ENCODE measurements at places on chromosomes 3 and 15.

DNA sequence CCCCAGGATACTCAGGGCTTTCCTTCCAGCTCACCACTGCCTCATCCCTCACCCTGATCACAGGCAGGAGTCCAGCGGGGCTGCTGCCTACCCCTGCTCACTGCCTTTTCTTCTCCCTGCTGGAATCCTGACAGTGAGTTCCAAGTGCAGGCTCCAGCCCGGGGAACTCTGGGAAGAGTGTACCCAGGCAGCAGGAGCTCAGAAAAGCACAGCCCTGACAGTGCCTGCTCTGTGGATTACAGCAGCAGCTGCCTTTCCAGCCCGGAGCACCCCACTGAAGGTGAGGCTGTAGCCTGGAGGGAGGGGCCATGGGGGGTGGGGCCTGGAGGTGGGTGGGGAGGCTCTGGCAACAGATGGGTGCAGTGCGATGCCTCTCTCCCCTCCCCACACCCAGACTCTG, 6.1 kb upstream of the JMJD7 start:
- no peak for DNase-seq

GRCh38 chr3:30675006-30675405, 68.6 kb downstream of the TGFBR2 start:
- no peak for DNase-seq

DNA sequence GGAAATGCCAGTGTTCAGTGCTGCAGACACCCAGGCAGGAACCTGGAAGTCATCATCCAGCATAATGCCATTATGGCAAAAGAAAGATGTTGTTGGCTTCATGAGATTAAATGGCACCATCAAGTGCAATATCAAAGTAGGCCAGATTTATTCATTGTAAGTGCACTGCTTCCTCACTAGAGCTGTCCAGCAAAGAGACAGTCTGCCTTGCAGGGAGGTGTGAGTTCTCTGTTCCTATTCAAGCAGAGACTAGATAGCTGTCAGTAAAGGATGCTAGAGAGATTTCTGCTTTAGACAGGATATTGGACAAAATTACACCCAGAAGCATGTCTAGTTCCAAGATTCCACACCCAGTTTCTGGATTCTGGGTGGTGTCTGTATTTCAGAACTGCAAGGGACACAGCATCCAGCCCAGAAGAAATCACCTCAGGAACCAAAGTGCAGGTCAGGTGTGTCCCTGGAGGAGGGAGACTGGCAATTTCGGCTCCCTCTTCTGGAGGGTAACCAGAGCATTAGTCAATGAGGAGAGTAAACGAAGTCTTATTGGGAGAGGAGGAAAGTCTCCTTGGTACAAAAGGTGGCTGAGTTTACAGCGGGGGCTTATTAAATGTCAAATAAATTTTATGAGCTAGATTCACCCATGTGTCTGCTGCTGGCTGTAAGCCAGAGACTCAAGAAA, 377.3 kb downstream of the EPHB1 start:
- no peak for DNase-seq

DNA sequence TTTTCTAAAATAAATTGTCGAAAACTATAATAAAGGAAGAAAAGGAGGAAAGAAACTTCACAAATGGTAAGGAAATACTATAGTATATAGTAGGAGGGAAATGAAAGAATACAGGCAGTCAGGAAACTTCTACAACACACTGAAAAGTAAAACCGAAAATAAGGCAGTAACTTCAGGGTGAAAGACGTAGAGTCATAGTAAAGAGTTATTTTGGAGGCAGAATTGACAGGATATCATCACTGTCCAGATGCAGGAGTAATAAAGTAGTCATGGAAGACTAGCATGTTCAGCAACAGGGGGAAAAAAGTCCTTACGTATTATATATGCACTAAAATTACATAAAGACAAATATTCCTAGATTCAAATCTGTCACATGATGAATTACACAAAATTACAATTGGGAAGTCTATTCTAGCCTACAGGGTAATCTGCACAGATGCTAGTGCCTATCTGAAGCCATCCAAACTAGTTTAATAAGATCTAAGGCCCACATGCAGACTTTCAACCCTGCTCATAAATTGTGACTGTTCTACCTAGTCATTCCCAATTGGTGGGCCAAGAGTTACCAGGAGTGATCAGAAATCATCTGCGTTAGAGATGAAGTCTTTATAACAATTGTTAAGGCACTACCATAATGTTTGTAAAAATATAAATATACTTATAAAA, 14.0 kb downstream of the VPS13C start:
- DNase-seq, result no peak

DNA sequence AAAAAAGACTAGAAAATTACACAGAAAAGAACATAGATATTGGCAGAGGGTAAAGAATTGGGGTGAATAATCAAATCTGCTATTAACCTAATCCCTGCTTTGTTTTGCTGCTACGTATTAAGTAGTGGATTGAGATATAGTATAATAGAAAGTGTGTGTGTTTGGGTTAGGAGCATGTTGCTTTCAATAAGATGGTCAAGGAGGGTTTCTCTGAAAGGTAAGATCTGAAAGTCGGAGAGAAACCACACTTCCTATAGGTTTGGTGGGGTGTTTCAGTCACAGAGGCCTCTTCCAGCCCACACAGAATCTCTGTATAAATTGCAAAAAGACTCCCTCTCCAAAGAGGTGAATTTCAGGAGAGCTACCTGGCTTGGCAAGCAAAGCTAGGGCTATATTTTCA, 345.7 kb upstream of the SATB1 start:
- DNase-seq, result no peak

DNA sequence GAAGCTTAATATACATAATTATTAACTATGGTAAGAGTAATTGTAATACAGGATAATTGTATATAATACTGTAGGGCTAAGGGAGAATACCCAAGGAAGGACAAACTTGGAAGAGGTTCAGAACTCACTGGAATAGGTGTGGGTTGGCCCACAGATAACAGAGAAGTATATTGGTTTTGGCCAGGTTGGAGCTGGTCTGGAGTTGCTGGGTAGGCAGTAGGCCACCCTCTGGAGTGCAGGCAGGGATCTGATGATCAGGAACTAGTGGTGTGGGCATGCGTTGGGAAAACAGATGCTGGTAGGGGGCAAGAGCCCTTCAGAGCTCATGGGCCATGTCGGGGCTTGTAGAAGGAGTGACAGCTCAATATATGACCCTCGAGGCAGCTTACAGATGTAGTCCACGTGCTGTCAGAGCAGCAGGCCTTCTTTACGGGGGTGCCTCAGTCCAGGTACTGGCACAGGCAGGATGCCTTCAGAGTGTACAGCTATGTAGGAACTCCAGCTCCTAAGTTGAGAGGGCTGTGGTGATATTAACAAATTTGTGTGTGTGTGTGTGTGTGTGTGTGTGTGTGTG, 12.4 kb downstream of the IREB2 start:
- DNase-seq, result no peak

All from activated CD8-positive, alpha-beta memory T cell treated with anti-CD3 and anti-CD28 coated beads for 1 hour (primary cell).